AML-193 (cell line): ENCODE measurements at places on chromosomes 11 and 22.

GRCh38 chr11:125369808-125370207, 126.3 kb downstream of the FEZ1 start:
- DNase-seq, result no peak

DNA sequence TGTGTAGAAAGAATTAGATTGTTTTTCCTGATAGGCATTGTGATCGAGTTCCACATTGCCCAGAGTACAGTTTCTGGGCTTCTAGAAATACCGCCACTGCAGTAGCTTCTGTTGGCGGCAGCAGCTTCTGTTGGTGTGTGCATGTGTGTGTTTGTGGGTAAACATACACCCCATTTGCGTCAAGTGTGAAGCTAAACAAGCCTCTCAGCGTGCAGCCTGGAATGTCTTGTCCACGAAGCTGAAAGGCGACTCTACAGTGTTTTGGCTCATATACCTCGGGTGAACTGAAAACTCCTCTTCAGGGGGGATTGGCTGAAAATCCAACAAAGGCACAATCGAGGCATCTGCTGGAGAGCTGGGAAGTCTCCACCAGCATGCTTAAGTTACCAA, 112.0 kb upstream of the E2F8 start:
- no peak for DNase-seq

DNA sequence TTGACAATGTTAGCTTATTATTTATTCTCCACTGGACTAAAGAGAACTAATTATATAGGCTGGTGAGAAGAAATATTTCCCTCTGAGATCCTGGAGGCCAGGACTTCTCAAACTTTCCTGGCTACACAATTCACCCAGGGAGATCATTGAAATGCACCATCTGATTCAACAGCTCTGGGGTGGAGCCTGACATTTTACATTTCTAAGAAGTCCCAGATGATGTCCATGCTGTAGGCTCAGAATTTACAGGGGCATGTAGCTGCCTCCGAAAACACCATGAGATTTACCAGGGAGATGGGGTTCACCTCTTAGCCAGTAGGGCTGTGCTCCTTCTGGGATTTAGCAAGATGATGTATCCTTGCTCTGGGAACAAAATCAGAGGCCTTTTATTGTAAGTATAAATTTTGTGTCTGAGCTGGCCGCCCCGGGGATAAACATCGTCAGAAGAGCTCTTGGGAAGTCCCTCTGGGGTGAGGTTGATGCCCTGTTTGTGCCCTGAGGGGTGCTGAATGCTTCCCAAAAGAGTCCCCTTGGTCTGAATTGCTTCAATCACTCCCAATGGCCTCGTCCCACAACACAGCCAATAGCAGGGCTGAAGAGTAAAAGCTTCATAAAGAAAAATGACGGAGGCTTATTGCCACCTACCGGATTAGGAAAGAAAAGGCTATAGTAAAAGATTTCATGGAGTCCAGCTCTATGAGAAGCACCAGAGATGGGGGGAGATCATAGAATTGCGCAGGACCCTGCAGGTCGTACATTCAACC, 33.4 kb upstream of the API5 start:
- DNase-seq, result no peak

DNA sequence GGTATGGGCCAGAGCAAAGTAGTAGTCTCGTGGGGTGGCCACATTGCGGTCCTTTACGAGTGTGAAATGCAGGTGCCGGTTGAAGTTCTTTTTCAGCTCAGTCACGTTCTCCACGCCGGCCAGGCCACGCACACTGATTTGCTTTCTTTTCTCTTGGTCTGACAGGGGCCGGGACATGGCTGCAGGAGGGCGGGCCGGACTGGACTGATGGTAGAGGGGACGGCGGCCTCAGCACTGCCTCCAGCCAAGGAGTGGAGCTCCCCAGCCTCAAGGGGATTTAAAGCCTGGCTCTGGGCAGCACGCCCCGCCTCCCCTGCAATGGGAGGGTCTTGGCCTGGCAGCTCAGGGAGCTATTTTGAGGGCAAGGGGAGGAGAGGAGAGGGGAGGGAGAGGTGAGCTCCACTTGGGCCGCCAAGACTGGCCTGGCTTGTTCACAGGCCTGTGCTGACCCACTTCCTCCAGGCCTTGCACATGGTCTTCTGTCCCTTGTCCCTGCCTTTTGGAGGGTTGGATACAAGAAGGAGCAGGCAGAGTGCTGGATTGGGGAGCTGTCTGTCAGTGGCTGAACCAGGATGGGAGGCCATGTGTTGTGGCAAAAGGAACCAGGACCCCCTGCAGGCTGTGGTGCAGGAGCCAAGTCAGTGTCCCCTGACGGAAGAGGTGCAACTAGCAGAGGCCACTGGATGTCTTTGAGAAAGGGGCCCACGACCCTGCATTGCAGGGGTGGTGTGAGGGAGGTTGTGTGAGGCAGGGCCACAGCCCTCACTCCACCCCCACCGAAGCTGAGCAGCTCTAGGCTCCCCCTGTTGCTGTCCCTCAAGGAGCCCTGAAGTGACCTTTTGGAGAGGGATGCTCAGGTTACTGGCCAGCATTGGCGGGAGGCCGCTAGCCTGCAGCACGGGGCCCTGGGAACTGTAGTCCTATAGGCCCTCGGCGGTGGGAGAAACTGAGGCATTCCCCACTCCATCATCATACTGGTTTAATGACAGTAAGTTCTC, at the start of gene PYGM:
TSS of gene PYGM (minus strand) at position 253 of the 998 bp plus-strand sequence. CDS start at position 177, 76 bp downstream.
- DNase-seq, result no peak

DNA sequence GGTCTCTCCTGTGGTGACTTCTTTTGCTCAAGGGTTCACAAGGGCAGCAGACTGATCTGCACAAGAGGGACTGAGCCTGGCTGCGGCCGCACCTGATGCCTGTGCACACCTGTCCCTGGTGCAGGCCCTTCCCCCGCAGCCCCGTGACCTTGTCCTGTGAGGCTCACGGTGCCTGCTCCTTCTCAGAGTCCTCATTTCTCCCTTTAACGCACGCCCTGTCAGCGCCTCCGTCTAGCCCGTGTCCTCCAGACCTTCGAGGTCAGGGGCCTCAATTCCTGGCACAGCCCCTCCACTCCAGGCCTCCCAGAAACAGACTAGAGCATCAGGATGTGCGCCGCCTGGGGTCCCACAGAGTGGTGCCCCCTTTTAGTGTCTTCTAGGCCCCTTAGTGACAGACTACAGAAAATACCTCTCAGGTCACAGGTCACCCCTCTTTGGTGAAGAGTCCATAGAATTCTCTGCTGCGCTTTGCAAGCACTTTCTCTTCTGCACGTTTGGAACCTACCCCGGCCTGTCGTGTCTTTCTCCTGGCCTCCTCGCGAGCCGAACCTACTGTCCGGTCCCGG, 1.0 kb upstream of the DRD4 start:
- DNase-seq, result no peak

GRCh38 chr22:48574776-48575617, 1252.7 kb downstream of the BRD1 start:
- no peak for DNase-seq

GRCh38 chr11:131583421-131583820, 213.0 kb downstream of the NTM start:
- no peak for DNase-seq

- DNase-seq, result no peak
These were observed 28.4 kb downstream of the MMP13 start for GRCh38 chr11:102926961-102927623.

- no peak for DNase-seq
These were observed 137.3 kb upstream of the SORL1-AS1 start for GRCh38 chr11:121589946-121590537.

DNA sequence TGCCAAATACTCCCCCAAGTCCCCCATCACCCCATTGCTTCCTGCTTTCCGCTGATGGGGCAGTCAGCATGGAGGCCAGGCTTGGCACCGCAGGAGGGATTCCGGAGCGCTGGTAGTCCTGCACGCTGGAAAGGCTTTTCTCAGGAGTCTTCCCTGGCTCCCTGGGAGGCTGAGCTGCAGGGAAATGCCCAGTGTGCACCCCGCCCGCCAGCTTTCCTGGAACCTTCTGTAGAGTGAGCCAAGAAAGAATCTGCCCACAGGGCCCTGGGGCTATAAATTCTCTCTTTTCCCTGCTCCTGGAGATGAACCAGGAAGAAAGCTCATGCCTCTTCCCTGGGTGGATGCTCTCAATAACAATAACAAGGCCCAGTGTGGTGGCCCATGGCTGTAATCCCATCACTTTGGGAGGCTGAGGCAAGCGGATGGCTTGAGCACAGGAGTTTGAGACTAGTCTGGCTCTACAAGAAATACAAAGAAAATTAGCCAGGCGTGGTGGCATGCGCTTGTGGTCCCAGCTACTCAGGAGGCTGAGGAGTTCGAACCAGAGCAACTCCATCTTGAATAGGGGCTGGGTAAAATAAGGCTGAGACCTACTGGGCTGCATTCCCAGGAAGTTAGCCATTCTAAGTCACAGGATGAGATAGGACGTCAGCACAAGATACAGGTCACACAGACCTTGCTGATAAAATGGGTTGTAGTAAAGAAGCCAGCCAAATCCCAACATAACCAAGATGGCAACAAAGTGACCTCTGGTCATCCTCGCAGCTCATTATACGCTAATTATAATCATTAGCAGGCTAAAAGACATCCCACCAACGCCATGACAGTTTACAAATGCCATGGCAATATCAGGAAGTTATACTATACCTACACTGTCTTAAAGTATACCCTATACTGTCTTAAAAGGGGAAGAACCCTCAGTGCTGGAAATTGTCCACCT, 46.4 kb upstream of the FTH1 start:
- no peak for DNase-seq

DNA sequence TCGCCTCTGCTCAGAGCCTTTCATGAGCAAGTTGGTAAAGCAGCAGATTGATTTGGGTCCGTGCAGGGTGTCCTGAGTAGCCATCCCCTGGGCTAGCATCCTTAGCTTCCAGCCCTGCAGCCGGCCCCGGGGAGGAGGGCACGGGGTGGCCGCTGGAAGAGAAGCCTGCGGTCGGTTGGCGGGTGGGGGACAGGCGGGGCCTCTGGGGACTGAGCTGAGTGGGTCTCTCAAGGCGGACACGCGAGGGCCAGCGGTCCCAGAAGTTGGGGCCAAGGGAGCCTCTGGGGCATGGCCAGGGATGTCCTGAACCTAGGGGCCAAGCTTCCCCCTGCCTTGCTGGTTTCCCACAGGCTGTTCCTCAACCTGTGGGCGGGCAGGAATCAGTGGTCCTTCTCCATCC, 143.0 kb downstream of the TBC1D22A start:
- DNase-seq, result no peak

DNA sequence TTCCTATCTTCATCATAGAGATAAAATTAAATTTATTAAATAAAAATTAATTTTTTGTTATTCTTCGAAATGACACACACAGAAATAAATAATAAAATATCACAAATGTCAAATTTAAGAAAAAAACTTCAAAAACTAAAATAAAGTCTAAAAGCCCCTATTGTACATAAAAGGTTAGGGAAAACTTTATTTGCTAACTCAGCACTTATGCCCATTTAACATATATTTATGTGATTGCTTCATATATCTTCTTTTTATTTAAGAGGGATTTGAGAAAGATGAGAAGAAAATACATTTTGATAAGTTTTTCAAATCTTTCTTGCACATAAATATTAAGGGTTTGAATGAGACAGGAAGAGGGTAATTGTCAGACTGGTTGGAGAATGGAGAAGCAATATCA, 2350.4 kb upstream of the RAG2 start:
- DNase-seq, result no peak

DNA sequence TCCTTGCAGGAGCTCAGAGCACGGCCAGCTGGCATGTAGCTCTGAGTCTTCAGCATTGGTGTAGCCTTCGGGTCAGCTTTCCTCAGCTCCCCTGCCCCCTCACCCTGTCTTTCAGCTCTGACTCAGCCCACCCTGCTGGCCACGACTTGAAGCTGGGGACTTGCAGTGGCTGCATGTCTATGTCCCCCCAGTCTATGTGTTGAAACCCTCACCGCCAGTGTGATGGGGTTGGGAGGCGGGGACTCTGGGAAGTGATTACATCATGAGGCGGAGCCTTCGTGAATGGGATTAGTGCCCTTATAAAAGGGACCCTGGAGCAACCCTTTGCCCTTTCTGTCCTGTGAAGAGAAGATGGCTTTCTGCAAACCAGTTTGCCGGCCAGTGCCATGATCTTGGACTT, 111.1 kb downstream of the CTTN start:
- DNase-seq, result no peak

GRCh38 chr11:27184458-27185312, 144.1 kb downstream of the BBOX1 start:
- no peak for DNase-seq

- no peak for DNase-seq
These were observed 102.9 kb upstream of the FGF3 start for GRCh38 chr11:69922015-69922595.

DNA sequence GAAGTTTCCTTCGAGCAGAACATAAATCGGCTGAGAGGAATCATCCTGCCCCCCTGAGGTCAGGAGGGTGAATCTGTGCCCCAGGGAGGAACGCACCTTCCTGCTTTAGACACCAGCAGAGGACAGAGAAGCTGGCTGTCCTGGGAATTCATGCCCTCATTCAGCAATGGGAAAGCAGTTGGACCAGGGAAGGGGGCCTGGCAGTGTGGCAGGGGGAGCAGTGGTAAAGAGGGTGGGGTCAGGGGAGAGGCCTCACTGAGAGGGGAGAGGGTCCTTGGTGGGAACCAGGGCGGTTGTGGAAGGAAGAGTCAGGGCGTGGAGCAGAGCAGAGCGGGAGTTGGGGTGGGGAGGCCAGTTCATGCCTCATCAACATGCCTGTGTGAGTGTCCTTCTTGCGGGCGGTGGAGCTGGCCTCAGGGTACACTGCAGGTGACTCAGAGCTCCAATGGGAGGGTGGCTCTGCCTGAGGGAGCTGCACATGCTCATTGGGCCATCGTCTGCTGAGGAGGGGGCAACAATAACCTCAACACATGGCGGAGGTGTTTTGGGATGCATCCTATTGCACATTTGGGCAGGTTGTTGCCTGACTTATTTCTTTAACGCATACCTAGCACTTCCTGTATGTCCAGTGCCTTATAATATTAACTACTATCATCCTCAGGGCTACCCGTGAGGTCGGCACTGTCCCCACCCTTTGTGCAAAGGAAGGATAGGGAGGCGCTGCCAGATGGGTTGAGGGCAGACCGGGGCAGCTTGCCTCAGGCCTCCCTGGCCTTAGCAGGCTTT, 23.2 kb downstream of the MED15 start:
- no peak for DNase-seq

GRCh38 chr11:3949125-3949524, 93.7 kb downstream of the STIM1 start:
- DNase-seq, result no peak

DNA sequence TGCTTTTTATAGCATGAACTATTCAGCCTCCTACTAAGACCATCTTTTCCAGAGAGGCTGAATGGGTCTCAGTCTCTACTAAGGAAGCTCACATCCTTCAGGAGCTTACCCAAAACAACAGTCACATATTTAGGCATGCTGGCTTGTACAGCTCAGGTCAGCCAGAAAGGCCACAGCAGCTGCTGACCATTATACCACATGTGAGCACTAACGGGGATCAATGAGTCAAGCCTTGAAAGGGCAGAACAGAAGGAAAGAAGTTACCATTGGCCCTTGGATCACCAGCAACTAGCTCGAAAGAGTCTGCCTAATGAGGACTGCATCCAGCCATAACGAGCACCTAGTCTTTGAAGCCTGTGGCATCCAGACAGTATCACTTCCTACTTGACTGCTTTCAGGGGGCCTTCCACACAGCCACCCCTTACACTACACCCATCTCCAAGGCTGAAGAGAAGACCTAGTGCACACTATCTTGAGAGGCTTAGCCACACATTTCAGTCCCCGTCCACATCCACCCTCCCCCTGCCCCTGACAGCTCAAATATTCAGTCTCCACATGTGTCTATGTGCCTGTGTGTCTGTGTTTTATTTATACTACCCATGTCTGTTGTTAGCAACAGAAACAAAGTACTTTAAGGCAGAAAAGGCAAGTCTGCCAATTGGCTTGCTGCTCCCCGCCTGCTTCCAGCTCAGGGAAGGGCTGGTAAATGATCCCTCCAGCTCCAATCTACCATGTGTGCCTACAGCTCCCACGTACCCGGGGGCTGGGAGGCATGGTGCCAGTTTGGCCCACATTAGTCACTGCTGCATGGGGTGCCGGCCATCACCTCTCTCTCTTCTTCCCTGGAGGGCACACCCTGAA, 95.5 kb downstream of the RPL27A start:
- DNase-seq, result no peak
